NB4 (cell line): ENCODE measurements at places on chromosomes 4 and X.
A peak's percentile ranks its signal among the peaks of the same experiment; 100 is the strongest.

GRCh38 chrX:148517176-148517575, 16.8 kb downstream of the AFF2 start:
- peak; percentile 34 for DNase-seq

DNA sequence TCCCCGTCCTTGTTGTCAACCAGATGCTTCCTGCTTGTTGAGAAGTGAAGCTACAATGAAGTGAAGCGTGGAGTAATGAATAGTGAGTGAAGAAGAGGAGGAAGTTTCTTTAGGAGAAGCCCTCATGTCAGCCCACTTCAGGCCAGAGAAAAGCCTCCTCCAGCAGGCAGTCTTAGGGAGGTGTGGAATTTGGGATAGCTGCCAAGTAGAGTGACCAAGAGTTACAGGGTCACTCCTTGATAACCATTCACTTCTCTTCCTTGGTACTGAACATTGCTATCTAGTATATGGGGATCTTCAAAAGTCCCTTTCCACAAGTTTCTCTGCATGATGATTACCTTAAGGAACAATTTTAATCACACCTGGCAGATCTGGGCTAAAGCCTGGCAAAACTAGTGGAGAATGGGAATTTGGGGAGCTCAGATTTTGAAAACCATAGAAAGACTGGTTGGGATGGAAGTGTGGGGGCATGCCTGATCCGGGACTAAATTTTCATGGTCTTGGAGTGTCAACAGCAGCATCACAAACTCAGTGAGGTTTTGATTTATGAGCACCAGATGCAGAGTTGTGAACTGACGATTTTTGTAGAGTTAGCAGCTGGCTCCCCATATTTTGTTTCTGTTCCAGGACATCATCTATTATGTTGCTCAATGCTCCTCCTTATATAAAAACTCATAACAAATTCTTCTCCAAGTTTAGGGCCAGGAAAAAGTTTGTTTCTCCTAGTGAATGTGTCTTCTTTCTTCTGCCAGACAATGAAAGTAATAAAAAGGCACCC, 53.1 kb downstream of the IGSF1 start:
- DNase-seq, result no peak

GRCh38 chrX:72367516-72367915, 61.8 kb upstream of the CITED1 start:
- no peak for DNase-seq

DNA sequence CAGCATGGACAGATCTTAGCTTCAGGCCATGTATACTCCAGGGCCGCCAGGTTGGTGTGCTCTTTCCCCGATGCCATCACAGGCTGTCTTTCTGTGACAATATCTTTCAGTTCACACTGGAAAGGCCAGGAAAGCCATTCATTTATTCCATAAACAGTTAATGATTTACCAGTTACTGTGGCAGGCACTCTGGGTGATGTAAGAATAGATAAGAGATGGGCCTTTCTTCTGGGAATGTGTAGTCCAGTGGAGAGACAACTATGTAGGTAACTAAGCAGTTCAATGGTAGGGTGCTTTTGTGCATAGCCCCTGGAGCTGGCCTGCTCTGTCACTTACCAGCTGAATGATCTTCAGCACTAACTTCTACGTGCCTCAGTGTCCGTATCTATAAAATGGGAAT, 46.3 kb upstream of the LEF1 start:
- no peak for DNase-seq

GRCh38 chrX:116618546-116618945, 155.8 kb upstream of the CT83 start:
- DNase-seq, result no peak

- peak; percentile 87 for DNase-seq
These were observed 54.9 kb upstream of the IRF2 start for GRCh38 chr4:184529283-184529682.

DNA sequence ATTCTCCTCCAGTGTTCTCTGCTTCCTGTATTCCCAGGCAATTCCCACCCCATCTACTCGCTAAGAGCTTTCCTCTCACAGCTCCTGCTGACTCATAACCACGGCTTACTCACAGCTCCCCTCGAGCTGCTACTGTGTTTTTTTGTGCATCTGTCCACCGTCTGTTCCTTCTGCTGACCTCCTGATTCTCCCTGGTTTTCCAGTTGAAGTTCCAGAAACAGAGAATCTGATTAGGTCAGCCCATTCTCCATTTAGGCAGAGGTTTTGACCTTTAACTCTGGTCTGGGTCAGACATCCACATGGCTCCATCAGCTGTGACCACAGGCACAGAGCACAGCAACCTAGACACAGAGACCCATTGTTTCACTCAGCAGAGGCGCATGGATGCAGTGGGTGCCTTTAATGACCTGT, 5.5 kb upstream of the SMIM20 start:
- no peak for DNase-seq

- no peak for DNase-seq
These were observed 137.2 kb upstream of the HS3ST1 start for GRCh38 chr4:11565899-11566298.

DNA sequence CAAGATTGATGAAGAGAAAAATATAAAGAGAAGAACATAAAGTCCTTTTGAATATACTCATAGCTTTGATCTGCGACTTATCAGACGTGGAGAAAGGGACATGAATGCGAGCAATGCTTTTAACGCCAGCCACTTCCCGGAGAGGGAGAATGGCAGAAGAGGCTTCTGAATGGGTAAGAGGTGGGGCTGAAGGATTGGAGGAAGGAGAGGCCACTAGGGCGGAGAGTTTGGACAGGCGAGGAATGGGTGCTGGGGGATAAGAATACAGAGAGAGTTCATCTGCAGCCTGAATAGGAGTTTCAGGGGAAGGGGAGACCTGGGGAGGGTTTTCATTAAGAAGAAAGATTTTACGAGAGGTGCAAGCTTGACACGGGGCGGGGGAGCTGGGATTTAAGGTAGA, 2534.9 kb downstream of the PCDH7 start:
- DNase-seq, result no peak

GRCh38 chr4:118957722-118958445, 69.2 kb downstream of the SYNPO2 start:
- DNase-seq, result no peak

GRCh38 chrX:153662266-153662665, 11.3 kb downstream of the PNCK start:
- peak; percentile 61 for DNase-seq

GRCh38 chr4:53932796-53933610, 131.4 kb downstream of the CHIC2 start:
- DNase-seq, result no peak

- DNase-seq, result no peak
These were observed 26.0 kb upstream of the ELF2 start for GRCh38 chr4:139202991-139203390.

DNA sequence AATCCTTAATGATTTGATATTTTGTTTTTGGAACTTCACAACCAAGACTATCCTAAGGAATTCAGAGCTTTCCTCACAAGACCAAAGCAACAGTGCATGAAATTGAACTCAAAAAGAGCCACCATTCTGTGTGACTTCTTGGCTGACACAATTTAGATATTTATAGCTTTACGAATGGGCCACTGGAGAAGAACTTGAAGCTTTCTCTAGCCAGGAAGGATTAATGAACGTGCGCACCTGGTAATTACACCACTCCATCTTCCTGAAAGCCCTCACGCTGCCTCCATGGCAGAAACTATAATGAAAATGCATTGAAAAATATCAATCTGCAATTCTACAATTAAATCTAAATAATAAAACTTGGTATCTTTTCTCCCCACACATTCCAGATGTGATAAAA, 1057.8 kb downstream of the DMD start:
- DNase-seq, result no peak

DNA sequence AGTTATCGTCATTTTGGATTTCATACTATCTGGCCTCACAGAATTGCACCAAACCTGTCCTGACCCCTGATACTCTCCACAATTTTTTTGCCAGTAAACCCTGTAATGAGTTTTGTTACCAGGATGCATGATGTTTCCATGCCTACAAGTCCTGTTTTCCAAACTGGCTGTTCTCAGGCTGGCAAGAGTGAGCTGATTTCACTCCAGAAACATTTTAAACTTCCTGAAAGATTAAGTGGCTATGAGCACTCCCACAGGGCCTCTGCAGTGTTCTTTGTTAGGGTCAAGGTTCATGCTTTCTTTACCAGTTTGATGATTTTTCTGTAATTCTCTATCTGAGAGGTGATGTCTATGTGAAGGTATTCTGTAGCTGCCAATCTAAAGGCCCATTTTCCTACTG, 31.7 kb upstream of the PDLIM3 start:
- DNase-seq, result no peak

GRCh38 chrX:150517303-150517910, 51.0 kb upstream of the MTM1 start:
- peak; percentile 33 for DNase-seq

- DNase-seq, result peak; percentile 50
These were observed 9.1 kb upstream of the SLC25A5 start for GRCh38 chrX:119459181-119459580.

DNA sequence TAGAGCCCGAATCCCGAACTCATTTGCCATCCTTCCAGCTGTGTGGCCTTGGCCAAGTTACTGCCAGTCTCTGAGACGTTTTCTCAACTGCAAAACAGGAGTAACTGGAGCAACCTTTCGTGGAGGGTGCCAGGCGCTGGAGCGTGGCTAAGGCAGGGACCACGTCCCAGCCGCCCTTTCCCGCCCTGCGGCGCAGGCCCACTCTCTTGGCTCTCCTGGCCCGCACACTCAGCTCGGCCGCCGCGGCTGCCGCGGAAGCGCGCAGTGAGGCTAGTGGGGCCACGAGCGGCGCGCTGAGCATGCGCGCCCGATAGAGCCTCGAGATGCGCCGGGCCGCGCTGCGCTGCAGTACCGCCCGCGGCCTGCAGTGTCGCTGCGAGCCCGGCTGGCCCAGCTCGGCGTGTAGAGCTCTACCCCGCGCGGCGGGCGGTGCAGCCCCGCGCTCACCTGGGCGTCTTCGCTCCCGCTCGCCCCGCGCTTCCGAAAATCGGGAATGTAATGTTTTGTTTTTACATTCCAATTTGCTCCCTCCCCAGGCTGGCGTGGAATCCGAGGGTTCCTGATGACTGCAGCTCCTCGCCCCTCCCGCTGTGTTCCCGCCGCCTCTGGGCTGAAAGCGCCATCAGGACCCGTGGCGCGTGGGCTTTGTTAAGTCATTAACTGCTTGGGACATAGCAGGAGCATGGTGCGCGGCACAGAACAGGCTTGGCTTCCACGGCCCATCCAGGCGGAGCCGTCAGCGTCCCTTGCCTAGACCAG, 4.0 kb upstream of the ZNF518B start:
- DNase-seq, result peak; percentile 16

GRCh38 chrX:68880846-68881552, 52.2 kb downstream of the EFNB1 start:
- DNase-seq, result no peak

DNA sequence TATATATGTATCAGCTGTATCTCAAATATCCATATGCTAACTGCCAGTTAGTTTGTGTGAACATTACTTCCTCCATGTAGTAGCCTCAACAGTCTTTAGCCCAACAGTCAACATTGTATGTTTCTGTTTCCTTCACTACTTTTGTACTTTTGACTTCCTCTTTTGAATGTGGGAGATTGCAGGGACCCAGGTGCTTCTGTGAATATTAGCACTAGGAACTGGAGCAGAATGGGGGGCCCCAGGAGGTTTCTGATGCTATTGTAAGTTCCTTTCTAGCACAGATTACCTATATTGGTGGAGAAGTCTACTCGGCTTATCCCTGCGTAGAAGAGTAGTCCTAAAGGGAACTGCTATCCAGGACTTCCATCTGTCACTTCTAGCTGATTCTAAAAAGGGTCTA, 2.3 kb downstream of the PLAC8 start:
- DNase-seq, result peak; percentile 90

GRCh38 chr4:110533590-110533910, 57.6 kb downstream of the ENPEP start:
- DNase-seq, result no peak

DNA sequence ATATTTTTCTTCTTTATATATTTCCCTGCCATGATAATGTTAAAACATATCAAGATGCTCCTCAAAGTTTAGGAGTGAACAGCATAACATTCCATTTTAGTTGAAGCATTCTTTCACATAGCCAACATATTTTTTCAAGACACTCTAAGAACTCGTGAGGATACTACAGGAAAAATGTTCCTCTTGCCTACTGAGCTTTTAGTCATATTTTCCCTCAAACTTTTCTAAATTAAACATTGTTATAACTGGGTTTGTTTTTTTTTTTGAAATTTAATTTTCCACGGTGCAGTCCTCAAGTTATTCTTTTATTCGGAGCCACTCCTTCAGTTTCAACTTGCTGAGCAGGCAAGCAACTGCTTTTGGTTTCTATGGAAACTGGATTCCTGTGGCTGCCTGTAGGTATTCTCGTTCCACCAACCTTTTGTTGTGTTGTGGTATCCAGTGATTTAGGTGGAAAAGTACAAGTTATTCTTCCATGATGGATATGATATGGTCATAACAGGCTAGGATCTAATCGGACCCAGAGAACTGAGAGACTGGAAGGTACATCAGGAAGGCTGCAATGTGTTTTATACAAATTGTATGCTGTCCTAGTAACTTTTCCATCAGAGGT, 248.0 kb downstream of the TRIML1 start:
- DNase-seq, result no peak

GRCh38 chrX:45258731-45259402, 58.2 kb upstream of the DIPK2B start:
- DNase-seq, result no peak

GRCh38 chrX:129818123-129818522, 25.6 kb downstream of the ZDHHC9 start:
- DNase-seq, result no peak

DNA sequence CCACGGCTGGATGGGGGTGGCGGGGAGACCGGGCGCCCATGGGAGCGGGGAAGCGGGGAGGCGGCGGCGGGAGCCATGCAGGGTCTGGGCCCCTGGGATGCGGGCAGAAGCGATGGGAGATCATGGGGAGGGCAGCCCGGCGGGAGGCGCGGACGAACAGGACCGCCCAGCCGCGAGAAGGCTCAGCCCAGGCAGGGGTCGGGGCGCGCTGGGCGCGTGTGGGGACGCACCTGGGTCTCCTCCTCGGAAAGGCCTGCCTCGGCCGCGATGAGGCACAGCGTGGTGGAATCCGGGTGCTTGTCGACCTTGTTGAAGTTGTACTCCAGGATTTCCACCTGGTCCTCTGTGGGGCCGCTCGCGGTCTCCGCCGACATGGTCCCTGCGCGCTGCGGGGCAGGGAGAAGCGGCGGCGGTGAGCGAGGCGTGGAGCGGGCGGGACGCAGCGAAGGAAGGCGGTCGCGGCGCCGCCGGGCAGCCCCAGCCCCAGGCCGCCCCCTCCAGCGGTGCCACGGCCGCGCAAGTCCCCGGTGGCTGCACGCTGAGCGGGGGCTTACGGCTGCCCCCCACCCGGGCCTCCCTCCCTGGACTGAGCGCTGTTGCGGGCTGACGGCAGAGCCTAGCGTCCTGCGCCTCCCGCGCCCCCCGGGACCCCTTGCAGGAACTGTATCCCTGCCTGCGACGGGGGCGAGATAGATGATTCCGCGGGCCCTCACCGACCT, 25.3 kb downstream of the HOPX start:
- DNase-seq, result no peak

- DNase-seq, result no peak
These were observed 66.7 kb upstream of the PJA1 start for GRCh38 chrX:69231903-69232302.

- DNase-seq, result peak; percentile 50
These were observed 15.2 kb upstream of the PACRGL start for GRCh38 chr4:20684852-20685763.

- peak; percentile 75 for DNase-seq
These were observed 105.8 kb upstream of the EGFL6 start for GRCh38 chrX:13463608-13464007.
